Choroid plexus epithelial cell (primary cell): ENCODE measurements at places on chromosomes 3 and 15.

DNA sequence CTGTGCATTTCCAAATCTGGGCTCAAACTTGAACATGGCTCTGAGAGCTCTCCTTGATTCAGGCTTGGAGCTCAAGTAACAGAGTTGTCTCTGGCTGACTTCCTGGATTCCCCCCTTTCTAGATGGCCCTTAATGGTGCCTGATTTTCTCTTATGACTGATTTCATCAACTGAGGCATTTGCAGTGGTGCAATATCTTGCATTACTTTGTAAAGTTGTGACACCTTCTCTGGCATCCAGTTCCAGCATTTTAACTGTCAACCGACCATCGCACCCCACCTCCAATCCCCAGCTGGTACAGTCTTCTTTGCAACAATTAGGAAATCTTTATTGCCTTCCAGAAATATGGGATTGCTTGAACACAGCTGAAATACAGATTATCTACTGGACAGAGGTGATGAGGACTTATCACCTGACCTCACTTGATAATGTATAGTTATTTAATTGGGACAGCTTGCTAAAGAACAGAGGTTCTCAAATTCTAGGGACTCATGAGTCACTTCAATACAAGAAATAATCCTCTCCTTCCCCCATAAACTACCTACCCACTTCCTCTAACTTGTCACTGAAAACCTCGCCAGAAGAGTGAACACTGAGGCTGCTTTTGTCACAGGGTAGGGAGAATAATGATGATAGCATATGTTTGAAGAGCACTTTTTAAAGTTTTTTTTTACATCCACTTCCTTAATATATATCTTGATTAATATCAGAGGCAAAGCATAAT is 41.8 kb downstream of the FILIP1L start:
- no peak for DNase-seq

DNA sequence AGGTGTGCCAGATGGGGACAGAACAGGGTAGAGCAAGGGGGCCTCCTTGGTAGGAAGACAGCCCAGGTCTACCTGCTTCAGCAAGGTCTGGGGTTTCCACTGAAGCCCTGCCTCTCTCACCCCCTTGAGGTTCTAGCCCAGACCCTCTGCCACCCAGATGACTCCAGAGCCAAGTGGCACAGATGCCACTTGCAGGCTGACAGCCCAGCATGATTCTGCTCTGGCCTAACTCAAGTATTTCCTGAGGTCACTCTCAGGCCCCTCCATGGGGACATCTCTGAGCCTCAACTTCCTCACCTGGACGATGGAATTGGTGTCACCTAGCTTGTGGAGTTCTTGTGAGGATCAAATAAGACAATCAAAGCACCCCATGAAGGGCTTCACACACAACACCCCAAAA is 23.9 kb downstream of the PLXNB1 start:
- DNase-seq, result no peak

DNA sequence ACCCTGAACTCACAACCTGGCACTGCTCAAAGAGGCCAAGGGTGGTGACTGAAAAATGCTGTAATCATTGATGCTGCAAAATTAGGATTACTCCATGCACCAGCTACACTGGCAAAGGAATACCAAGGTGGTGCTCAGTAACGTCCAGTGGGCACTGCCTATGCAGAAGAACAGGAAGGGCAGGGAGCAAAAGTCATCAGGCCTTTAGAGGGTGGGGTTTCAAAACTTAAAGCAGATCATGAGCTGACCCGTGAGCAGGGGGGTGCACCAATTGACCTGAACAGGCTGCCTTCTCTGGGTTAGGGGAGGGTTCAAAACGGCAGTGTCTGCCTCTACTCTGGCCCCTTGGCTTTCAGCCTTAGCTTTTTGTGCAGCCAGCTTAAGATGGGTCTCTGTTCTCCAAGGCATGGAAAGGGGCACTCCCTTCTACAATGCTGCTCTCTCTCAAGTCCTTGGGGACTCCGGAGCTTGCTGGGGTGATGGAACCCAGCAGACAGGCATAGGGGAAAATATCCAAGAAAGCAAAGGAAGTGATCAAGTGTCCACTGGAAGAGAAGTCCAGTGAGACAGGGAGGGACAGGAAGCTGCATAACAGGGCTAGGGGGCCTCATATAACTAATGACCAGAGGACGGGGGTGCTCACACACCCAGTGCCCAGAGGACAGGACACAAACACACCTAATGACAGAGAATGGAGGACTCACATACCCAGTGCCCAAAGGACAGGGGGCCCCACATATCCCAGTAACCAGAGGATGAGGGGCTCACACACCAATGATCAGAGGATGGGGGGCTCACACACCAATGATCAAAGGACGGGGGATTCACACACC is 11.4 kb downstream of the RAB6B start:
- DNase-seq, result no peak

GRCh38 chr15:28995705-28996104 is 109.9 kb downstream of the APBA2 start:
- no peak for DNase-seq

GRCh38 chr3:41117398-41117870 is 81.9 kb upstream of the CTNNB1 start:
- peak; percentile 100 for DNase-seq

DNA sequence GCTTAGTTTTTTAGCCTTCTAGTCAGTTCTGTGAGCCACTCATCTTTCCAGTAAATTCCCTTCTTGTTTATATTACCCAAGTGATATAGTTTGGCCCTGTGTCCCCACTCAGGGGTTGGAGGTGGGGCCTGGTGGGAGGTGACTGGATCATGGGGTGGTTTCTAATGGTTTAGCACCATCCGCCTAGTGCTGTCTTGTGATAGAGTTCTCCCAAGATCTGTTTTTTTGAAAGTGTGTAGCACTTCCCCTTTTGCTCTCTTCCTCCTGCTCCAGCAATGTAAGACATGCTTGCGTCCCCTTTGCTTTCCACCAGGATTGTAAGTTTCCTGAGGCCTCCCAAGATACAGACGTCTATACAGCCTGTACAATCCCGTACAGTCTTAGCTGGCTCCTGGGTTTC is 53.7 kb upstream of the INO80 start:
- no peak for DNase-seq

DNA sequence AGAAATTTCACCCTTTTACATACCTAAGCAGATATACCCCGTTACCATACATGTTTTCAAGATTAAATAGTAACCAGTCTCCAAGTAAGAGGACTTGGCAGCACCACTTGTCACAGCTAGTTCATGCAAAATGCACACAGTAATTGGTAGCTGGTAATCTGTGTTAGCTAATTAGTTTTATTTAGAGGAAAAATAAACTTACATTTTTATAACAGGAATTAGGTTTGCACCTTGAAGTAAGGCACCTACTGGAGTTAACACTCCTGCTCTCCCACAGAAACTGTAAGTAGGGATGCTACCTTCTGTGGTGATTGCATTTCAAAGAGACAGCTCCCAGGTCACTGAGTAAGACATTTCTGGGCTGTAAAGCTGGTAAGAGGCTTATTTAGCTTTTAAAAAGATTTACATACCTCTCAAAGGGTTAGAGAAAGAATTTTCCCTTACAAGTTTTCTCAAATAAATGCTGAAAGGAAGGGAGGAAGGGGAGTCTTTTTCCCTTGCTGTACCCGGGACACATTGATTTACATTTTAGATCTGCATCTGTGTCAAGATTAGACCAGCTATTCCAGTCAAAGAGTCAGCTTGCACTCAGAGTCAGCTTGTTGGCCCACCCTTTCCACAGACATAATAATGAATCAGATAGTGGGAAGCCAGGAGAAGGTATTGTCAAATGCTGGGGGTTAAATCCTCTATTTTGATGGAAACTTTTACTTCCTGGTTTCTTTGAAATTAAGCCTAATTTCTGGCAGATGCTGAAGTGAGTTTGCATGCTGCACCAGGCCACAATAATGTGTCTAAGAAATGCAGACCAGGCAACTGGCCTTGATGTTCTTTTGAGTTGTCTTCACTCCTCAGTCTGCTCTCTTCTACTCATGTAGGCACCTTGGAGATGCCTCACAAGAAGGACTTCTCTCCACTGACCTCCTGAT is 77.6 kb upstream of the CHD2 start:
- no peak for DNase-seq

DNA sequence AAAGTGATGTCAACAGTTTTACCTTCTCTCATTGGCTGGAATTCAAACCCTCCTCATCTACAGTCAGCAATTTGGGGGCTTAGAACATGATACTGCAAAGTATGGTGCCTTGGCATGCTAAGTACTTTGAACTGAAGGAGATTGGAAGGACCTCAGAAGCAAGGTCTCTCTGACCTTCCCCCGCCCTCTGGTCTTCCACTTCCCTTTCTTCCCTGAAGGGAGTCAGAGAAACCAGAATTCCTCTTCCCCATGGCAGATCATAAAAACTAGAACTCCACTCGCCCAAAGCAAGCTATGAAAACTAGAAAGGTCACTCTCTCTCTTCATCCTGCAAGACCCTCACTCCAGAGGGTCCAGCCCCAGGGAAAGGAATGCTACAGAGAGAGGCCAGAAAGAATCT is 64.2 kb downstream of the CD200R1L start:
- no peak for DNase-seq

- no peak for DNase-seq
These were observed 166.0 kb downstream of the ARRDC4 start for GRCh38 chr15:98126326-98127085.

GRCh38 chr3:62261121-62261520 is 112.2 kb downstream of the FEZF2 start:
- DNase-seq, result no peak

GRCh38 chr15:90826886-90827435 is 41.4 kb upstream of the FURIN start:
- no peak for DNase-seq

- DNase-seq, result peak; percentile 13
These were observed 49.3 kb downstream of the MME start for GRCh38 chr3:155129396-155129795.

- peak; percentile 27 for DNase-seq
These were observed 52.6 kb downstream of the IQCH start for GRCh38 chr15:67307156-67307555.

GRCh38 chr15:76903251-76903681 is 1.9 kb downstream of the SCAPER start:
- peak; percentile 61 for DNase-seq

DNA sequence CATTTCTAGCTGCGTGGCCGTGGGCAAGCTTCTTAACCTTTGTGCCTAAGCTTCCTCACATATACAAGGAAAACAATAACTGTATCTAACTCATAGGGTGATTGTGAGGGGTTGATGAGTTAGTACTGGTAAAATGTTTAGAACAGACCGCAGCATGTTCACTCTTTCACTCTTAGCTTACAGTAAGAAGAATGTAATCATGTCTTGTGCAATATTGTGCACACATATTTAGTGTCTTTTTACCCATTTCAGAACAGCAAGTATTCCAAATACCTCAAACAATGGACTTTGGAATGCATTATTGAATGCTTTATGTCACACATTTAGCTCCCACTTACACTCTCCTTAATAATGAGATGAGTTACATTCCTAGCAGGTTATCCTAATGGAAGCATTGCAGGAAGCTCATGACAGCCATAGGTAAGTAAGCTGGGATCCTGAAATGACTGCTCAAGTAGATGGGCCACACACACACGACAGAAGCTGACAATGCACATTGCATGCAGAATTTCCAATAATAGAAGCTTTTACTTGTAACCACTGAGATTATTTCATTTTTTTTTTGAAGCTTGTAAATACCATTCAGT is 468.9 kb upstream of the WNT5A start:
- DNase-seq, result peak; percentile 4

DNA sequence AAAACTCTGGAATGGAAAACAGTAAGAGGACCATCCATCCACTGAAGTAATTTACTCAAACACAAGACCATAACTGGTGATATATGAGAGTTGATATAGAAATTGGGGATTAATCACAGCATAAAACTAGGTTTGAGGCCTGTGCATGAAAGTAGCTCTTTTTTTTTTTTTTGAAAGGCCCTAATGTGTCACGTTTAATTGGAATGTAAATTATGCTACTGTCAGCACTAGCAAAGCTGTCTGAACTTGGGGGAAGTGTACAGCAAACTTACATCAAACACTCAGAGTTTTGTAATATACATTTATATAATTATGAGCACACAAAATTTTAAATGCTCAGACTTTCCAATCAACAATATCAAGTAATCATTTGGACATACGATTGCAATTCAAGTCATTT is 154.1 kb downstream of the GREM1 start:
- no peak for DNase-seq

- DNase-seq, result no peak
These were observed 39.4 kb downstream of the DNAH1 start for GRCh38 chr3:52355526-52355925.

GRCh38 chr3:184821034-184821433 is 9.1 kb downstream of the VPS8 start:
- no peak for DNase-seq

DNA sequence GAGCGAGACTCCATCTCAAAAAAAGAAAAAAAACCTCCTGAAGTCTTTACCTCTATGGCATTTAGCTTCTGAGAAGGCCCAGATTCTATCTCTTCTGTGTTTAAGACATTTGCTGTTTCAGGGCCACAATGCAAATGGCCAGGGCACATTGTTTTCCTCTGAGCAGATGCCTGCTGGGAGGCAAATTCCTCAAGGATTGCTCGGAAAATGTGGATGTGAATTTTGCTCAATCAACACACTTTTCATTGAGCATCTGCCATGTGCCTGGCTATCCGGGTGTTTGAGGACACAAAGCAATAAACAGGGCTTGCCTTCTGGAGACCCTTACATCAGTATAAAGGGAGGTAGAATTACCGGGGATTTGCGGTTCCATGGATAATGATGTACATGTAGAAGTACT is 20.0 kb downstream of the TRIM71 start:
- no peak for DNase-seq

- no peak for DNase-seq
These were observed 423.8 kb downstream of the MECOM start for GRCh38 chr3:169239756-169240155.

DNA sequence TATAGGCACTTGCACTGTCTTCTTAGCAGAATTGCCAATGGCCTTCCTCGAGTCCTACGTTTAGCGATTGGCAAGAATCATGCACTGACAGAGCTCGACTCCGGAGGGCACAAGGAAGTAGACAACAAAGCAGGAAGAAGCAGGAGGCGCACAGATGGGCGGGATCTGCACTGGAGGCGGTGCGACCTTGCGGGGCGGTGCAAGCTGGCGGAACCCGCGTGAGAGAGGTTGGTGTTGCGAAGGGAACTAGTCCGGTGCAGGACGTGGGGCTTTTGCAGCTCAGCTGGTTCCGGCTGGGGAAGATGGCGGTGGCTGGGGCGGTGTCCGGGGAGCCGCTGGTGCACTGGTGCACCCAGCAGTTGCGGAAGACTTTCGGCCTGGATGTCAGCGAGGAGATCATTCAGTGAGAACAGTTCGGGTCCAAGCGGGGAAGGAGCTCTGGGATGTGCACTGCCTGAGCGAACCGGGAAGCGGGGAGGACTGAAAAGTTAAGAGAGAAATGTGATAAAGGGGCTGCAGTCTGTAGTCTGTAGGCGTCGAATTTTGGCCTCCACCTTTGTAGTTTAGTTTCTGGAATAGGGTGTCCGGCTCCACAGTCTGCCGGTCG is at the start of gene TRIP4:
TRIP4 (plus strand) TSS at position 275 of the 607 bp plus-strand sequence; CDS start at position 303, 28 bp downstream.
- DNase-seq, result peak; percentile 99

GRCh38 chr15:82178061-82178460 is 84.5 kb downstream of the EFL1 start:
- DNase-seq, result peak; percentile 92

- no peak for DNase-seq
These were observed 389.8 kb downstream of the TBC1D5 start for GRCh38 chr3:17352620-17353019.

- DNase-seq, result no peak
These were observed at the start of gene TOPAZ1 for GRCh38 chr3:44241706-44242105. TSS of gene TOPAZ1 (plus strand) at chr3:44241886. CDS start at chr3:44242054, 168 bp downstream.
